Esophagus squamous epithelium (tissue), 5 donors: ENCODE measurements at places on chromosomes 7 and 10.

DNA sequence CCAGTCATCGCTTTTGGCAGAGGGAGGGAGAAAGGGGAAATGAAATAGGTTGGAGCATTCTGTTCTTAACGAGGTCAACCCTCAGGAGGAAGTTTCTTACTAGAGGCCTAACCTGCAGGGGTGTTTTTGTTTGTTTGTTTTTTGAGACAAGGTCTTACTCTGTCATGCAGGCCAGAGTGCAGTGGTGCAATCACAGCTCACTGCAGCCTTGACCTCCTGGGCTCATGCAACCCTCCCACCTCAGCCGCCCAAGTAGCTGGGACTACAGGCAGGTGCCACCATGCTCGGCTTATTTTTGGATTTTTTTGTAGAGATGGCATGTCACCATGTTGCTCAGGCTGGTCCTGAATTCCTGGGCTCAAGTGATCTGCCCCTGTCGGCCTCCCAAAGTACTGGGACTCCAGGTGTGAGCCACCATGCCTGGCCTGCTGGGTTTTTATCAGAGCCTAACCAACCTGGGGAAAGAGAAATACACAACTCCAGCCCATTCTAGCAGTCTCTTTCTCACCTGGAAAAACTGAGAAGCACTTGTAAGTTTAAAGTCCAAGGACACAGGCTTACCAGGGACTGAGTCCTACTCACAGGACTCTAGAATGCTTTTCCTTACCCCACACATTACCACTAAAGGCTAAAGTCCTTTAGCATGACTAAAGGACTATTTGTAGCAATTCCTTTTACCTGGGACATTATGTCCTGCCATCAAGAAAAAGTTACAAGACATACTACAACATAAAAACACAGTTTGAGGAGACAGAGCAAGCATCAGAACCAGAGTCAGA lies 101.0 kb upstream of the EGFR start:
- DNase-seq, result no peak

DNA sequence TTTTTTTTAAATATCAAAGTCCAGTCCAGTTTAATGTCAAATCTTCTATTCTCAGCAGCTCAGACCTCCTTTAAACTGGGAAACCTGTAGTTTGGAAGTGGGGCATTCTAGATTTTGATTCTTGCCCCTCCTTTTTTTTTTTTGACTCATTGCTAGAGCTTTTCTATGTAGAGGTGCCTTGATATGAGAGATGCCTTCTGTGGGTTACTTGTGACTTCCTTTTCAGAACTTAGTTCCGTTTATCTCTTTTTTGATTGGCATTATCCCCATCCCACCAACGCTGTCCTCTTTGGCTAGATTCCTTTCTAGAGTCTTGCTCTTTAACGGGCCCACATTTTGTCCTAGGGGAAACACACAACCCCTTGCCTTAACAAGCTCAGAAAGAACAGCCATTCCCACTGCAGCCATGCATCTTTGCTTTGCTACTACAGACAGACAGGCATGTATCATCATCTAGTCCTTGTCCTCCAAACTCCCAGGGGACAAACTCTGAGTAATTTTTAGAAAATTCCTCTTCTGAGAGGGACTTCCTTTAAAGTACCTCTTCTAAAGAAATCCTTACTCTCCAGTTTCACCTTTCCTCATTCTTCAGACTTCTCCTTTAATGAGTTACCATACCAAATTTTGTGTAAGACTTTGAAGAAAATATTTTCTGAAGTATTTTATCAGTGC lies 153.6 kb downstream of the PHF14 start:
- no peak for DNase-seq

DNA sequence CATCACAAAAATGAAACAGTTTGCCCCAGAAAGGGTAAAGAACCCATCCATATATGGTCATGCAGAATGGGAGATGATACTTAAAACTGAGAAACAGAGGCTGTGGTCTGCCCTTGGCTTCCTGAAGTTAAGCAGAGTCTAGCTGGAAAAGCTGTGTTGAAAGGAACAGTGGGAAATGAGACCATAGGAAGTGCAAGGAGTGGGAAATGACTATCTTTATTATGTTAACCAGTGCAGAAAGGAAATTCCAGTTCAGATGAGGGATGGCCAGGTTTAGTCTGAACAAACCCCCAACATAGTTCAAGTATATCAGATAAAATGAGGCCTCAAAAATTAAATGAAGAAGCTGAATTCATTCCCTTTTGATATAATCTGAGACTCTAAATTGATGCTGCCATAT lies 112.2 kb upstream of the TARP start:
- no peak for DNase-seq

DNA sequence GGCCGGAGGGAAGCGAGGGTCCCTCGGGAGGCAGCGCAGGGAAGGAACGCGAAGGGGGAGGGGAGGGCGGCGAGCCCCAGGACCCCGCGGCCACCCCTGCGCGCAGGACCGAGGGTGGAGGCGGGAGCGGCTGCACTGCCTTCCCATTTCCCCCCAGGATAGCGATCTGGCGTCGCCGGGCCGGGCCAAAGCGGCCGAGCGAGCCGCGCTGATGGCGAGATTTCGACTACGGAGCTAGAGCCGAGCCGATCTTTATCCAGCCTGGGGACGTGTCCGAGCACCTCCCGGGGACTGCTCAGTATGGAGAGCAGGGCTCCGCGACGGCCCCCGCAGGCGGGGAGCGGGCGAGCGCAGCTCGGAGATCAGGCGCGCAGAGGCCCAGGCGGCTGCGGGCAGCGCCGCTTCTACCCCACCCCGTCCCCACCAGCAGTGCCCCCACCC lies 590 bp upstream of the CRTAC1 start:
- no peak for DNase-seq

GRCh38 chr10:74262856-74263255 lies 111.8 kb downstream of the ADK start:
- DNase-seq, result no peak

- no peak for DNase-seq
Measured at GRCh38 chr10:125118011-125118611, 42.3 kb downstream of the CTBP2 start.

GRCh38 chr7:356691-357462 lies 66.9 kb downstream of the FOXL3 start:
- no peak for DNase-seq

- no peak for DNase-seq
Measured at GRCh38 chr10:114380060-114380459, 24.2 kb downstream of the AFAP1L2 start.

DNA sequence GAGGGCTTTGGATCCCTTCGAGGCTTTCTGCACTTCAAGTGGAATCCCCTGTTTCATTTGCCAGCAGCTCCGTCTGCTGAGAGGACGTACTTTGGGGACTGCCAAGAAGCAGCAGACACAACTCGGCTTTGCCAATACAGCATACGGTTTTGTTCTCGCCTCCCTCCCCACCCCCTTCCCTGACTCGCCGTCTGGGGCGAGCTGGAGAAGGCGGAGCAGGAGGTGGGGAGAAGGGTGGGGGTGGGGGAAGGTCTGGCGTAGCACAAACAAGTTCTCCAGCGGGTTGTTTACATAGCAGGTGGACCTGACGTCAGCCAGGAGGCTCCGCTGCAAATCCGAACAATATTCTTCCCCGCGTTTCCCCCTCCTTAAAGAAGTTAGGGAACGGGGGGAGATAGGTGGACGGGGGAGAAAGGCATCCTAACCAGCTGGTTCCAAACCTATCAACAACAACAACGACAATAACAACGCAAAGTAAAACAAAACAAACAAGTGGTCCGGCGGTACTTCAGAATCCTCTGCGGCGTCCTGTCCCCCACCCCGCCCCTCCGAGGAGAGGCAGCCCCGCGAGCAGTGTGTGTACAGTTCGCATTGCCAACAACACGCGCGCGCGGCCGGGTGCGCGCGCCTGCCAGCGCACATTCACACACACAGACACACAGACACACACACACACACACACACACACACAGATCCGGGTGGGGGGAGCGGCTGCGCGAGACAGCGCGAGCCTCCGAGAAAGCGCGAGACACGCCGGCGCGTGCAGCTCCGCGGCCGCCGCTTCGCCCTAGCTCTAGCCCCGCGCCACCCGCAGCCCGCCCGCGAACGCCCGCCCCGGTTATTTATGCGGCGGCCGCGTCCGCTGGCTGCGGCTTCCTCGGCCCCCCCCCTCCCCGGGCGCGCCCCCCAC lies 167.0 kb upstream of the PPP1R3A start:
- no peak for DNase-seq

GRCh38 chr10:118342638-118343020 lies 505 bp upstream of the FAM204A start:
- DNase-seq, result no peak

GRCh38 chr10:11164803-11165590 lies 147.3 kb downstream of the CELF2 start:
- DNase-seq, result no peak

DNA sequence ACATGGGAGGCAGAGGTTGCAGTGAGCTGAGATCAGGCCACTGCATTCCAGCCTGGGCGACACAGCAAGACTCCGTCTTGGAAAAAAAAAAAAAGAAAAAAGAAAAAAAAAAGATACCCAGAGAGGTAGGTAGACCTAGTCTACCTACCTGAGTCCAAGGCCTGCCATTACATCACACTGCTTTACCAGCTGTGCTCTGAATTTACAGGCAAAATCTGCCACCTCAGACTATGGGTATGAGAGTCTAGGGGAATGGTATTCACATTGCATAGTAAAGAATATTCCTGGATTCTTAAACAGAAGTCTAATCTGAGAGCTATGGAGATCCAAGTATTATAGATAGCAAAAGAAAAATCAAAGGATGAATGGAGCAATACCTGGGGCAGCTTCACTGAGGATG lies 50.2 kb downstream of the NDUFB2 start:
- DNase-seq, result no peak

GRCh38 chr10:6140141-6140841 lies 51.5 kb downstream of the RBM17 start:
- no peak for DNase-seq

DNA sequence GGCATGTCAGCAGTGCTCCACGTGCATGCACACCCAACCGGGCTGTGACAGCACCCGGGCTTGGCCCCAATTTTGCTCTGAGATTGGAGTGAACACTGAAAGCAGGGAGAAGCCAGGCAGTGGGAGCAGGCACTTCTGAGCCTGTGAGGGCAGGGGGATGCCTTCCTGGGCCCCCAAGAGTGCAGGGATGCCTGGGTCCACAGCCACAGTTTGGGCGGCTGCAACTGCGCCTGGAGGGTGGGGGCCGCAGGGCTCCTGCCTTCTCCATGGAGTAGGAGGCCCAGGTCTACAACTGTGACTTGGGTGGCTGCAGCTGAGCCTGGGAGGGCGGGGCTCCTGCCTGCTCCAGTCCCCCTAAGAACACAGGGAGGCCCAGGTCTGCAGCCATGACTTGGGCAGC lies 37.6 kb upstream of the BNIP3 start:
- no peak for DNase-seq

- DNase-seq, result no peak
Measured at GRCh38 chr7:6393667-6394056, 54.1 kb downstream of the DAGLB start.

DNA sequence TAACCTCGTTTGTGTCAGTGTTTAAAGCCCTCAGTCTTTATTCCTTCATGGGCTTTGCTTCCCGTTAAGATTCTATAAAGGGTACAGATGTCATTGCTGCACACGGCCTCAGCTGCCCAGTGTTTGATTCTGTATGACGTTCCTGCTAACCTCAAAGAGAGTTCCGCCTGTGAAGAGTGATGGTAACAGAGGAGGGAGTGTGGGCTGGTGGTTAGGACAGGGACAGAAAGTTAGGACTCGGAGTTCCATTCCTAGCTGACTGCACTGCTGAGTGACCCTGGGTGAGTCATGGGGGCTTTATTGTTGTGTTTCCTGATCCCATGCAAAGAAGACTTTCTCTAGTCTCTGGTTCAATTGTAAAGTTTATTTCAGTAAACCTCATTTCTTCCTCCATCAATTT lies 227.1 kb downstream of the DYNC1I1 start:
- no peak for DNase-seq

DNA sequence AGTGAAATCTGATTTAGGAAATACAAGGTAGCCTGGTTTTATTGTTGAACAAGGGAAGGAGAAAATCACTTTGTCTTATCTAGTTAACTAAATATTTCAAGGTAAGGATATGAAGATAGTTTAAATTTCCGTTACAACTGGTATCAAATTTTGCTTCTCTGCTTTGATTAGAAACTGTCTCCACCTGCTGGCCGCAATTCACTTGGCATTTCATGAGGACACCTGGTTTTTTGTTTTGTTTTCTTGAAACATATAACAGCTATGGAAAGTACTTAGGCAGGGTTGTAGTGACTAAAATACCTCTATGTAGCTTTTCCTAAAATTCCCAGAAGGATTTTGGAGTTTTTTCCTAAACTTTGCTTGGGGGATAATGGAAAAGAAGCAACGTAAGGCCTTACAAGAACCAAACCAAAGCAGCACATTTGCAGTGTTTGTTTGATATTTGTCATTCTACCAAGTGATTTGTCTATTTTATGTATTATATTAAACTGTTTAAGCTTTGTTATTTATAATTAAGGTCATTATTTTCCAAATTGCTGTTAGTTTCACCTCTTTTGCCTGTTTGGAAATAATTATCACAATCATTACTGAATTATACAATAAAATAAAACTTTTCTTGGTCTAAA lies 73.6 kb downstream of the AHCYL2 start:
- no peak for DNase-seq
